MG63 (cell line): ENCODE measurements at places on chromosomes 7 and 10. TPM values are rescaled to one million over a fixed set of nuclear protein-coding genes. Genes with fewer than 3 reads are reported as not detected.

Gene NODAL
- total RNA-seq: not detected in 2 replicates

Gene GBX1
- not detected in 2 replicates for total RNA-seq

Gene NPTX2
- 0.94 and 2.1 TPM in 2 replicates for total RNA-seq

Gene DDC
- not detected in 2 replicates for total RNA-seq

Gene OPALIN
- total RNA-seq: not detected in 2 replicates

Gene AEBP1
- total RNA-seq: 36.8 and 45.8 TPM in 2 replicates

Gene MRLN
- total RNA-seq: not detected in 2 replicates

Gene IL15RA
- 15.3 and 23.8 TPM in 2 replicates for total RNA-seq

Gene LRRD1
- total RNA-seq: not detected in 2 replicates

Gene SMO
- total RNA-seq: 9.0 and 14.3 TPM in 2 replicates
